ENCODE measurements at places on chromosomes 13 and 19.

- DNase-seq, result no peak
Observed at GRCh38 chr13:101308247-101309013, 107.9 kb downstream of the NALCN start.

- DNase-seq, result no peak
Observed at GRCh38 chr13:30841154-30841553, 64.9 kb upstream of the MEDAG start.

DNA sequence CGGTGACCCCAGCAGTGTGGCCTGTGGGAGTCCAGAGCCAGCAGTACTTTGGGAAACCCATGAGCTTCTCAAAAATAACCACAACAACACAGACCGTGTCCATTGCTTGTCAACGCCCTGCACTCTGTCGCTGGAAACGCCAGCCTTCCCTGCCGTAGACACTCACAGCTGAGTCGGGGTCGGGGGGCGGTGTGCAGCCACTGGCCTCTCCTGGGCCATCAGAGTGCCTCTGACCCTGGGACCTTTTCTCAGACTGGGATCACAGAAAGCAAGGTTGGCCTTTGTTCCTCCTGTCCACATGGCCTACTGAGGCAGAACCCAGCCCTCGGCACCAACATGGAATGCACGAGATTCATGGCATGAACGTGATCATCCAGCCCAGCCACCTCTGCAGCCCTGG is 95.7 kb downstream of the TUBA3C start:
- no peak for DNase-seq

DNA sequence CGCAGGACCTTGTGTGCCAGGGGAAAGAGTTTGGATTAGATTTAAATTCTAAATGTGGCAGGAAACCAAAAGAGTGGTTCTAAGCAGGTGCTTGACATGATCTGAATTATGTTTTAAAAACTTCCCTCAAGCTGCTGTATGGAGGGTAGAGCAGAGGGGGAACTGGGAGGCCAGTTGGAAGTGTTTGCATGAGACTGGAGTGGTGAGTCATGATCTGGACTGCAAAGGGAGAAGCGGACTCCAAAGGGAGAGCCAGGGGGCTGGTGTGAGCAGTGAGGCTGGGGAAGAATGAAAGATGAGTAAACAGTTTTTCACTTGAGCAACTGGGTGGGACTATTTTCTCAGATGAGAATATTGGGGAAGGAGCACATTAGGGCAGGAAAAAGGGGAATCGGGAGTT is 206.1 kb downstream of the DNAJC15 start:
- DNase-seq, result no peak

DNA sequence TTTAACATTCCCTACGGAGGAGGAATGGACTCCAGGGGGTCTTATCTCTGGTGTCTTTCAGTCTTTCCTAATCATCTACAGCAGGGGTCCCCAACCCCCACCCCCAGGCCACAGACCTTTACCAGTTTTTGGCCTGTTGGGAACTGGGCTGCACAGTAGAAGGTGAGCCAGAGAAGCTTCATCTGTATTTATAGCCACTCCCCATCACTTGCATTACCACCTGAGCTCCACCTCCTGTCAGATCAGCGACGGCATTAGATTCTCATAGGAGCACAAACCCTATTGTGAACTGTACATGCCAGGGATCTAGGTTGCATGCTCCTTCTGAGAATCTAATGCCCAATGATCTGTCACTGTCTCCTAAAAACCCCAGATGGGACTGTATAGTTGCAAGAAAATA is 120.0 kb upstream of the TMTC4 start:
- DNase-seq, result no peak

DNA sequence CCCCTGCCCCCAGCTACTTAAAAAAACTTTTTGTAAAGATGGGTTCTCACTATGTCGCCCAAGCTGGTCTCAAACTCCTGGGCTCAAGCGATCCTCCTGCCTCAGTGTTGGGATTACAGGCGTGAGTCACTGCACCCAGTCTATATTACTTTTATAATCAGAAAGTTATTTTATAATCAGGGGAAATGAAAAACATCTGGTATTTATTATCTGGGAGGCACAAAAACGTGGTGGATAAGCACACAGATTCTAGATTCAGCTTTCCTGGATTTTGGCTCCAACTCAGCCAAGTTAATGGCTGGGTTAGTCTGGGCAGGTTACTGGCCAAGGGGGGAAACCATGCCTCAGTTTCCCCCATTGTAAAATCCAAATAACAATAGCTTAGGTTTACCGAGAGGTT is 24.7 kb downstream of the KEAP1 start:
- no peak for DNase-seq

DNA sequence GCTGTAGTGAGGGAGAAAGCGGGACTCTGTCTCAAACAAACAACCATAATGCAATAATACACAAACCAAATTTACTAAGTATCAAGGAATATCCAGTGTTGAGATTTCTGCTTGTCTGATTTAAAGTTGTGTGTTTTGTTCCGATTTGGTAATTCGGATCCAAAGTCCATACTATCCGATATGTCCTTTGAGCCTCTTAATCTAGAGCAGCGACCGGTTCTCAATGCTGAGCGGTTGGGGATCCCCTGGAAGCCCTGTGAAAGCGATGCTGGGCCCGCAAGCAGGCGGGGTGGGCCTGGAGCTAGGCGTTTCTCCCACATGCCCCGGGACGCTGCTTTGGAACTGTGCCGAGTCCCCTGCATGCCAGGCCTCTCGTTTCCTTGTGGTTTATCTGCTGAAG is 20.2 kb downstream of the C19orf44 start:
- no peak for DNase-seq

GRCh38 chr13:92679602-92680001 is 547.0 kb upstream of the GPC6 start:
- DNase-seq, result no peak
